Ascending aorta (tissue), 2 donors: ENCODE measurements at places on chromosomes 3 and 15.

- no peak for DNase-seq
Measured at GRCh38 chr15:27361438-27361837, 390.5 kb downstream of the GABRG3 start.

DNA sequence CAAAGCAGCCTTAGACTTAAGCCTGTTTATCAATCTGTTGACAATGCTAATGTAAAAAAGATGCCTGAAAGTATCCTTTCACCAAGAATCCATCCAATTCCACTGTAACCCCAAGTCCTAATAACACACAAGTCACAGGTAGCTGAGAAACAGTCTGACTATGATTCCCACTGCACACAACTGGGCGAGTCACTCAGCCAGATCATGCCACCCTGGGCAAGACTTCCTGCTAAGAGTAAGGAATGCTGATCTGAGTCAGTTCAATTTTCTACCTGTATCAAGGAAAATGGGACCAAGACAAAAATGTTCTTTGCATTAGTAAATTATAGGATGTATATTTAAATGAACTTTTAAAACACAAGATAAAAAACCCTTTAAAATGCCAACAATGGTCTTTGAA lies 33.3 kb downstream of the NPTN start:
- no peak for DNase-seq

GRCh38 chr15:89383365-89384175 lies 48.9 kb upstream of the POLG start:
- DNase-seq: no peak

DNA sequence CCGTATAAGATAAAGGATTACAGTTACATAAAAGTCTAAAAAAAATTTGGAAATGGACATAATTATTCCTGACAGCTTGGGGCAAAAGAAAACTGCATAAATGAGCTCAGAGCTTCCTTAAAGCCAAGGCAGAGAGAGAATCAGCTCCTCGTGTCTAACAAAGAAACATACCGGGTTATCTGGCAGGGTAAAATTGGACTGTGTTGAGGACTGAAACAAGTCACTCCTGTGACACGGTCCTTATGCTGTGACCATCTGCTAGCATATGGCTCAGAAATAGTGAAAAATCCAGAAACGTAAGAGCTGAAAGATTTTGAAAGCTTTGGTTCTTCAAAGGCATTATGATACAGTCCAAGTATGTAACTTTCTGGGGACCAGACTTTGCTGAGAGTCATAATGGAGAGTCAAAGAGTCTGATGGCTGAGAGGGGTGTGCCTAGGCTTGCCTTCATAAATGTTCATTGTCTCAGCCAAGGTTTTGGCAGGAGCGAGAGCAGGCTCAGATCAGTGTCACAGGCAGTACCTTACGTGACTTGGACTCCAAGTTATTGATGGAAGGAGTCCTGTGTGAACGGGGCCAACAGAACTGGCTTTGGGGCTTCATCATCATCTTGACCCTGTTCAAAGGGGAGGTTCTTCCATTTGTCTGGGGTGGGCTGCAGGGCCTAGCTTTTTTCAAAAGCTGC lies 12.5 kb downstream of the MAP6D1 start:
- no peak for DNase-seq

- DNase-seq: peak; percentile 71
Measured at GRCh38 chr15:85504749-85505676, 124.6 kb downstream of the AKAP13 start.

DNA sequence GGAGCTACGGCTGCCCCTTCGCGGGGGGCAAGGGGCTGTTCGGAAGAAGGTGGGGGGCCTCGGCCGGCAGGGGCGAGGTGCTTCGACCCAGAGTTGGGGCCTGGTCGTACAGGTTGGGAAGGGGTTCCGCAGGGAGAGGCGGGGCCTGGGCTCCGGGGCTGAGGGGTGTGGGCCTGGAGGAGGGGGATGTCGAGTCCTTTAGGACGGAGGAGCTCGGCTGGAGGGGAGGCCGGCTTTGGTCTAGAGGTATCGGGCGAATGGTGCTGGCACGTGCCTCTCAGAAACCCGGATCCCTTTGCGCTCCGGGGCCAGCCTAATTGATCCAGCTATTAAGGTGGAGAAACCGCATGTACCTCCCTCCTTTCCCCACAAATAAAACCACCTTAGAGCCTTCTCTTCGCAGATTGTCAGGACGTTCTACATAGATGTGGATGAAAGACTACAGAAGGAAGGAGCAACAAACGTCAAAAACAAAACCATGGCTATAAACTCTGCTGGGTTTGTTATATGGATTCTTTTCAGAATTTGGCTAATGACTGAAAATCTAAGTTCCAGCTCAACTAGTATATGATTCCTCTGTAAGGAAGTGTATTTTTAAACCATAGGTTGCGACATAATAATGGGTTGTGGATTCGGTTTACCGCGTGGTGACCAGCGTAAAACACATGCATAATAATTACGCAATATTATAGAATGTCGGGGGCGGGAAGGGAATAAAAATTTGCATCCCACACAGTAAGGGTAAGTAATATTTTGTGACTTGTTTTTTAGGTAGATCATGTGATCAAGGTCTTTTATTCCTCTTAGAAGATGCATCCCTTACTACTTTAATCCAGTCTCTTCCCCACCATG lies 644 bp upstream of the NGLY1 start:
- no peak for DNase-seq

GRCh38 chr15:29058903-29059539 lies 173.2 kb downstream of the APBA2 start:
- no peak for DNase-seq

DNA sequence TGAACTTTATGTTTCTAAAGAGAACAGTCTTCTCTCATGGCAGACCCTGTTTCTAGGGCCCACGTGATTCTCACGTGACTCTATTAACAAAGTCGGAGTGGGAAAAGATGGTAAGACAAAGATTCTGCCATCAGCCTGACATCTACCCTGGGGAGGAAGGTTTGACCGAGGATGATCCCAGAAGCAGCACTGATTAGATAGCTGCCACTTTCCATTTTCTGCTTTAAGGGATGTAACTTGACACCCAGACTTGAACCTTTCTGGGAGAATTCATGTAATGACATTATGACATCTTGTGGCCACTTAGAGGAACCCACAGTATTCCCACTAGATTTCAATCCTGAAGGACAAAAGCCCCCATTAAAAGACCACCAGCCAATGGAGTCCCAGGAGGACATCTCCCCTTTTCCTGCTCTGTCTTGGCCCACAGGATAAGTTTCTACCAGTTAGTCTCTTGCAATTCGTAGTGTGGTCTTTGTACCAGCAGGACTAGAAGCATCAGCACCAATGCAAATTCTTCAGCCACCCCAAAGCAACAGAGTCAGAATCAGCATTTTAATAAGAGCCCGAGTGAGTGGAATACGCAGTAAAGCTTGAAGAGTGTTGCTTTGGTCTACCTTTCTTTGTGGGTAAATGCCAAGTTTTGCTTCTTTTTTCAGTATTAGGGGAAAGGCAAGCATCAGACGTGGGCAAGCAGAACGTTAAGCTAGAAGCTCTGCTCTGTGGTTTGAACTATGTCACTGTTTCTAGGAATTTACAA lies 480.5 kb upstream of the PROK2 start:
- no peak for DNase-seq

DNA sequence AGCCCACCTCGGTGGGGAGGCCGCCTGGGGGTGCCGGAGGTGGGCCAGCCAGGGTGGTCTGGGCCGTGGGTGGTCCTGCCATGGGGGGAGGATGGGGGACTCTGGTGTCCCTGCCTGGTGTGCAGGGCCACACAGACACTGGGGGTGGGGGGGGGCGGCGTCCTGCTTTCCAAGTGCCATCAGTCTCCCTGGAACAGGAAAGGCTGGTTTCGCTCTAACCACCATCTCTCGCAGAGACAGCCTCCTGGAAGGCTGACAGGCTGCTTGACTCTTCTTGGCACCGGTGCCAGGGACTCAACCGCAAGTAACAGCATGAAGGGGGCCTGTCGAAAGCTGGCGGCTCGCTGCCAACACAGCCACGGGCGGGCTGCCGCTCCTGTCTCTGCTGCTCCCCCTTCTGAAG lies 40.3 kb downstream of the RGMA start:
- DNase-seq: no peak

- DNase-seq: no peak
Measured at GRCh38 chr15:57395292-57395691, 19.0 kb downstream of the CGNL1 start.

DNA sequence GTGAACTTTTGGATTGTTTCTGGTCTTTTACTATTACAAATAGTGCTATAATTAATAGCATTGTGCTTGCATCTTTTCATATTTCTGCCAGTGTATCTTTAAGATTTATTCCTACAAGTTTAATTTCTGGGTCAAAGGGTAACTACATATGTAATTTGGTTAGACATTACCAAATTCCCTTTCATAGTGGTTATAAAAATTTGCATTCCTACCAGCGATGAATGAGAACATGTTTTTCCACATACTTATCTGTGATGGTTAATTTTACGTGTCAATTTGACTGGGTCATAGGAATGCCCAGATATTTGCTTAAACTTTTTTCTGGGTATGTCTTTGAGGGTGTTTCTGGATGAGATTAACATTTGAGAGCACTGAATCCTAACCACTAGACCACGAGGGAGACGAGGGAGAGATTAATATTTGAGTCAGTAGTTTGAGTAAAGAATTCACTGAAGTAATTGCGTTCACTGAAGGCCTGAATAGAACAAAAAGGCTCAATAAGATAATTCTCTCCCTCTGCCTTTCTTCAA lies 132.3 kb upstream of the NEO1 start:
- no peak for DNase-seq

DNA sequence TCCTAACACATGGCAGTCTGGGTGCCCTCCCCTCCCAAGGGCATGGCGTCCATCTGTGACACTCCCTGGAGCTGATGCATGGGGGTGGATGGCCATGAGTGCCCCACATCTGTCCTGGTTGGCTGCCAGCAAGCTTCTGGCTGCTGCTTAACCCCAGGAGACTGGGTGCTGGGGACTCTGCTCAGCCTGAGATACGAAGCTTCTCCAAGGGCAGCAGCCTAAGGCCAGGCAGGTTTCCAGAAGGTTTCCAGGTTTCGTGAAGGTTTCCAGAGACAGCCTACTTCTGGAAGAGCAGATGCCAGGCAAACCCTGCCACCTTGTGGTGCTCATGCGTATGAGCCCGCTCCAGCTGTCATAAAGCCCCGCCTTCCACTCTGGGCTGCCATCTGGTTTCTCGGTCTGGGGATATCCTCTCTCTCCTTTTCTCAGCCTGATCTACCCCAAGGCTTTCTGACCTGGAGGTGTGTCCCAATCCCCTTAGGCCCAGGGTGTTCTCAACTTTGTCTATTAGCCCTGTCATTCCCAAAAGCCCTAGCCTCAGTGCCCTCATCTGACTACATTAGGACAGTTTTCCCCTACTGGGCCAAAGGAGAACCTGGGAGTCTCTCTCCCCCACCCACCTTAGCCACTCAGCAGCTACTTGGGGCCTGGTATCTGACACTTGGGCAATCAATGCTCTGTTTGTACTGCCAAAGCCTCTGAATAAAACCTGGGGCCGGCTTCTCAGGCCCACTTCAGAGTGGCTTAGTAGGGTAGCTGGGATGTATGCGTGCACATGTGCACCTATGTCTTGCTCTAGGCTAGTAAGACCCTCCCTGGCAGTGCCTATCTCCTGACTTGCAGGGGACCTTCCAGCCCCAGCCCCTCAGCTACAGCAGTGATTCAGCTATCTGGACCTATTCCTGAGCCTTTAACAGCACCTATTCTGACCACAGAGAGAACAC lies 12.0 kb downstream of the MRPL46 start:
- no peak for DNase-seq

DNA sequence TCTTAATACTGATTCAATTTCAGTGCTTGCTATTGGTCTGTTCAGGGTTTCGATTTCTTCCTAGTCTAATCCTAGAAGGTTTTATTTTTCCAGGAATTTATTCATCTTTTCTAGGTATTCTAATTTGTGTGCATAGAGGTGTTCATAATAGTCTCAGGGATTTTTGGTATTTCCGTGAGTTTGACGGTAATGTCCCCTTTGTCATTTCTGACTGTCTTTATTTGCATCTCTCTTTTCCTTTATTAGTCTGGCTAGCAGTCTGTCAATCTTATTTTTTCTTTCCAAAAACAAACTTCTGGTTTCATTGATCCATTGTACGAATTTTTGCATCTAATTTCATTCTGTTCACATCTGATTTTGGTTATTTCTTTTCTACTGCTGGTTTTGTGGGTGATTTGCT lies 35.2 kb upstream of the CD200R1L start:
- DNase-seq: no peak

GRCh38 chr3:128547368-128547987 lies 54.5 kb upstream of the GATA2 start:
- no peak for DNase-seq

DNA sequence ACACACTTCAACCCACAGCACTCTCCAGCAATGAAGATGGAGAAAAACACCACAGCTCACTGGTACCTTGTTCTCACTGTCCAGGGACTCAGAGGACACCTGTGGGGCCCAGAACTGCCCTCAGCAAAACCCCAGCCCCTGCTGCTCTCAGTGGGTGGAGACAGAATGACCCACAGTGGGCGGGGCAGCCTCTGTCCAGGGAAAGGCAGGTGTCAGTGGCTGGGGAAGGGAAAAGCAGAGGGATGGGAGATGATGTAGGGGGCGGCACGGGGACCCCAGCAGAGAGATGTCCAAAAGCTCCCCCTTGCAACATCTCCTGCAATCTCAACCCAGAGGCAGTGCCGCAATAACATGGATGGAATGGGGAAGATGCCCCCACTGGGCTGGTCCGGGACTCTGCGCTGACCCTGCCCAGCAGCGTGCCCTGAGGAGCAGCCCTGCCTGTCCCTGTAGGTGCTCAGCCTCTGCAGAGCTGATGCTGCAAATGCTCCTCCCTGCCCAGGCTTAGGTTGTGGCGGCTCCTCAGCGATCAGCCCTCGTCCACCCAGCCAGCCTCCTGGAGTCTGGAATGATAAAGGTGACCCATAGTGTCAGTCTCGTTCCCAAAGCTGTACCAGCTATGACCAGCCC lies 193.9 kb downstream of the XXYLT1 start:
- DNase-seq: no peak
